NCI-H774 (cell line): ENCODE measurements at places on chromosomes 3 and 15.

DNA sequence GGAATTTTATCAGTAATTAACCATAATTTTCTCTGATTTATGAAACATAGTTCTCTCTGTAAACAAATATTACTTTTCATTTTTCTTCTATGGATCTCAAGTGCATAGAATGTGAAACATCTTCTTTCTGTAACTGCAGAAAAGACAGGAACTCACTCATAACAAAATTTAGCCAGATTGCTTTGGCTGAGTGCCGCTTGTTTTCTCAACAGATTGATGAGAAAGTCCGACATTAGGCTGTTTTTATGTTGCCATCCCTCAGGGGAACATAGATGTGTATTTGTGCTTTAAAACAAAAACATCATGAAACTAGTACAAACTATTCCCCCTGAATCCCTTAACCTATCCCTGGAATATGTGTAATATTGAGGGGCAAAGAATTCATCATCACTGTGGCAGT, 154.2 kb downstream of the B3GALNT1 start:
- no peak for DNase-seq

DNA sequence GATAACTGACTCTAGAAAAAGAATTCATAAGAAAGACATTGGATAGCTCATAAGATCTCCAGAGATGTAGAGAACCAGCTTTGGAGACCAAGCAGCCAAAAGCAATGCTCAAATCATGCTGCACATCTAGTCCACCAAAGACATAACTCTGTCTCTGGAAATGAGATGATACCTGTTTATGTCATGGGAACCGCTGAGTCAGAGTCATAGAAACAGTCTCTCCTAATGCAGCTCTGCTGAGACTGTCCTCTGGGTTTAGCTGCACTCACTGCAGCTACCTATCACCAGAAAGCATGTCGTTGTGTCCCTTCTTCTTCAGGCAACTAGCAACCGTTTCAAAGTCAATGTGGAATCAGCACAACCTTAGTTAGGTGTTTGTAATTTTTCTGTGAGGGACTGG, 218.5 kb upstream of the ROBO1 start:
- no peak for DNase-seq

DNA sequence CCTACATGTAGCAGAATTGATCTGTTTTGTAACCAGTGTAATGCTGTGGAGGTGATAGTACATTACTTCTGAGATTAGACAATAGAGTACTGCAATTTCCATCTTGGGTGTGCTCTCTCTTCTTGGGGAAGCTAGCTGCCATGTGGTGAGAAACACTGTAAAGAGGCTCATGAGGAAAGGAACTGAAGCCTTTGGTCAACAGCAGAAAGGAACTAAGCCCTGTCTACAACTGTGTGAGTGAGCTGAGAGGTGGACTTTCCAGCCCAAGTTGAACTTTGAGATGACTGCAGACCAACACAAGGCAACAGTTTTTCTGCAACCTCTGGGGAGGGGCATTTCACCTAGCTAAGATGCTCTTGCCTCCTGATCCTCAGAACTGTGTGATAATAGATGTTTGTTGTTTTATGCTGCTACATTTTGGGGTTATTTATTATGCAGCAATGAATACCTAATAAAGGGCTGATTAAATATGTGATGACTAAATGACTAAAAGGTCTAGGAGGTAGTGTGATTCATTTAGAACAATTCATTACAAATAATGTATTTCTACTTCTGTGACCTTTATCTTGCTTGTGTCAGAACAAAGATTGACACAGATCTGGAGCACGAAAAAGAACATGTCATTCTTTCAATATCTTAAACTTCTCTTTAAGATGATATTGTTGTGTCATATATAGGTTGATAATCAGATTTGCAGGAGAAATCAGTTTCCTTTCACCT, 121.6 kb upstream of the THRB start:
- DNase-seq, result no peak

GRCh38 chr3:81696090-81696489, 65.4 kb downstream of the GBE1 start:
- DNase-seq, result no peak

- no peak for DNase-seq
Measured at GRCh38 chr3:191338177-191338488, 7.8 kb upstream of the UTS2B start.

- no peak for DNase-seq
Measured at GRCh38 chr15:70376929-70377691, 279.4 kb upstream of the TLE3 start.

DNA sequence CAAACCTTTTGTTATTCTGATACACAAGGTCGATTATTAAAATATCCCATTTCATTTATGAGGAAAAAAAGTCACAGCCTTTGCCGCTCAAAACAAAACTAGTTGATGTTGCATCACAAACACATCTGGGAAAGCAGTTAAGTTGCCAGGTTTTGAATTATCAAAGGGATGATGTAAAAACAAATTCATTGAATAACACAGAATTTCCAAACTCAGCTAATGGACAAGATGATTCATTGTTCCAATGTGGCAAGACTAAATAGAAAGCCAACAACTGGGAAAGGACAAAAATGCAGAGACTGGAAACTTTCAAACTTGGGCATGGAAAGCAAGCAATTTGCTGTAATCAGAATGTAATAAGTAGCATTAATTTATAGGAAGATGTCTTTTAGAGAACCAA, 610.0 kb upstream of the ZNF385D start:
- DNase-seq, result no peak
